ENCODE measurements at places on chromosomes 6 and 20.

- no peak for DNase-seq
Observed at GRCh38 chr6:13762611-13763441, 51.2 kb upstream of the RANBP9 start.

- no peak for DNase-seq
Observed at GRCh38 chr6:139019722-139020121, 8.8 kb upstream of the ABRACL start.

DNA sequence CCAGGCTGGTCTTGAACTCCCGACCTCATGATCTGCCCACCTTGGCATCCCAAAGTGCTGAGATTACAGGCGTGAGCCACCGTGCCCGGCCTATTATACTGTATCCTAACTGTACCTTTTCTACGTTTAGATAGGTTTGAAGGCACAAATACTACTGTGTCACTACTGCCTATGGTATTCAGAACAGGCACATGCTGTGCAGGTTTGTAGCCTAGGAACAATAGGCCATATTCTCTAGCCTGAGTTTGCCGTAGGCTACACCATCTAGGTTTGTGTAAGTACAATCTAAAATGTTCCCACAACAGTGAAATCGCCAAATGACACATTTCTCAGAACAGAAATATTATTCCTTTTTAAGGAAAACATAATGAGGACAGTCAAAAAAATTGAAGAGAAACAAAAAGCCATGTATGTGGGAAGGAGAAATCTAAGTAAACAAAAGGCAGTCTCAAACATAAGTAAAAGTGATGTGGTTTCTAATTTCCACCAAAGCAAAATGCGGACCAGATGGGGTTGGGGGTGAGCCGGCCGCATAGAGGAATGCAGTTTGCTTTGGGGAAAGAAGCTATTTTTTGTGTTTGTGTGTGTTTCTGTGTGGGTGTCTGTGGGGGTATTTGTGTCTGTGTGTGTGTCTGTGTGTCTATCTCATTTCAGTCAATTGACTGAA lies 192.6 kb upstream of the SALL4 start:
- no peak for DNase-seq

GRCh38 chr6:12369781-12370262 lies 79.7 kb downstream of the EDN1 start:
- no peak for DNase-seq

- DNase-seq = no peak
Observed at GRCh38 chr20:11214256-11214840, 540.5 kb upstream of the JAG1 start.

DNA sequence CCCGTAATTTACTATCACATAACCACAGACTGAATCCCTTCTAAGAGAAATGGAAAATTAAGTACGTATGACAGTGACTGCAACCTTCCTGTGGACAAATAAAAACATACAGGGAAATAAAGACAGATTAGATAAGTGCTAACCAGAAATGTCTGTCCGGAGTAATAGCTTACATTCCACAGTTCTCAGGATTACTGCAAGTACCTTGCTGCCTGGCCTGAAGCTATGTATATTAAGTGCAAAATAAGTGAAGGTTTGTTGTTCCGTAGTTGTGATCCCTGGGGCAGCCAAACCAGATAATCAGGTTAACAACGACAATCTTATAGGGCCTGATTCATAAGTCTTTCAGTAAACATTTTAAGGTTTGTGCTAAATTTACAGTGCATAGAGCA lies 2.8 kb downstream of the NEDD9 start:
- no peak for DNase-seq

DNA sequence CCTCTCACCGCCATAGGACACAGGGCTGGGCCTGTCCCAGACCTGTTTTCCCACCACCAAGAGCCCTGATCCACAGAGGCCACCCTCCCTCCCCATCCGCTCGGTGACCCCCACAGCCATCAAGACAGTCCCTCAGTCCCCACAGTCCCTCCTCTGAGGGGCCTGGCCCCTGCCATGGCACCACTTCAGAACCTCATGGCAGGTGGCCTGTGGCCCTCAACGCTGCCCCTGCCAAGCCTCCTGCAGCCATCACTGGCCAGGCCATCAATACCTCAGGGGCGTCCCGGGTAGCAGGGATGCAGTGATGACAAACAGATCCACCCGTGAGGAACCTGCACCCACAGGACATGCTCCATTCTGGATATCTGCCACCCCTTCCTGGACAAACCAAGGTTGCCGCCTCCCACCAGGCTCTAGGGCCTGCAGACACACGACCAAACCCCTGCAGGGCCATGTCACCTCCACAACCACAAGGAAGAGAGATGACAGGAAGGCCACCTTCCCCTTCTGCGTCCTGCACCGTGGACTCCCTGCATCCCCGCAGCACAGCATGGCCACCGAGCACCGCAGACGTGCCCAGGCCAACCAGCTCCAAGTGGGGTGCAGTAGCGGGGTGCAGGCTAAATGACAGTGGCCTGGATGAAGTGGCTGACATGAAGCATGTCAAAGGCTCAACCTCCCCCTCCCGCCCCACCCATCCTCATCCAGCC lies 14.0 kb downstream of the TAF4 start:
- DNase-seq = no peak

GRCh38 chr20:54438166-54438565 lies 37.2 kb upstream of the DOK5 start:
- no peak for DNase-seq

- DNase-seq = no peak
Observed at GRCh38 chr20:61253640-61254511, 1.8 kb downstream of the CDH4 start.

DNA sequence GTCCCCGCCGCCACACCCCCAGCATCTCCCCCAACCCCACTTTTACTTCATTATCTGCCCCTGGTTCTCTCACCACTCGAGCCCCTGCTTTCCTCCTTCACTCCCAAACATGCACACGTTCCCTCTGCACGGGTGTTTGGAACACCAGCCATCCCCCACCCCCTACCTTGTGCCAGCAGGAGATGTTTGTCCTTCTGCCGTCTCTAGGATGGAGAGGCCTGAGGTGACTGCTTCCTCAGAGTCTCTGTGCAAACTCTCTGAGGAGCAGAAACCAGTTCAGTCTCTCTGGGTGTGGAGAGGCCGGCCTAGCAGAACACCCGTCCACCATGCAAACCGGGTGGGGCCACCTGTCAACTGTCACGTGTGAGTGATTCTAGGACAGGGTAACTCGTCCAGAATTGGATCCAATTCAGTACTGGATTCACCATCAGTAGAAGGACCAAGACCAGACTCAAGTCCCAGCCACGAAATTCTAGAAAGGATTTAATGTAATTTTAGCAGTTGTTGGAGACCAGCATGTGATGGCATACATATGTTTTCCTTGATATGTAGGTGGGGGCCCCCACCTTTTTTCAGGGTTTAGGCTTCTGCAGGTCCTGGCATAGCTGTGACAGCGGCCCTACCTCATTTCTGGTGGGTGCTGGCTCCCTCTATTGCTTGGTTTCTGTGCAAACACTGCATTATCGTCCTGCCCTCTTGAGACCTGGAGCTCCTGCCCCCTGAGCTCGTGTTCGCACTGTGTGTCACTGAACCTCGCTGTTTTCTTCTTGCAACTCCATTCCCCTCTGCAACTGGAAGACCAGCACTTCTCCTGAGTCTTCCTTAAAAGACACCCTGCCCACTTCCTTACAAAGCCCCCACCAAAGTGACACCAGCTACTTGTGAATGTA lies at the start of gene RAET1E:
RAET1E (minus strand) TSS at position 259 of the 890 bp plus-strand sequence. CDS start 7,212 bp downstream, outside the sequence.
- DNase-seq = no peak

DNA sequence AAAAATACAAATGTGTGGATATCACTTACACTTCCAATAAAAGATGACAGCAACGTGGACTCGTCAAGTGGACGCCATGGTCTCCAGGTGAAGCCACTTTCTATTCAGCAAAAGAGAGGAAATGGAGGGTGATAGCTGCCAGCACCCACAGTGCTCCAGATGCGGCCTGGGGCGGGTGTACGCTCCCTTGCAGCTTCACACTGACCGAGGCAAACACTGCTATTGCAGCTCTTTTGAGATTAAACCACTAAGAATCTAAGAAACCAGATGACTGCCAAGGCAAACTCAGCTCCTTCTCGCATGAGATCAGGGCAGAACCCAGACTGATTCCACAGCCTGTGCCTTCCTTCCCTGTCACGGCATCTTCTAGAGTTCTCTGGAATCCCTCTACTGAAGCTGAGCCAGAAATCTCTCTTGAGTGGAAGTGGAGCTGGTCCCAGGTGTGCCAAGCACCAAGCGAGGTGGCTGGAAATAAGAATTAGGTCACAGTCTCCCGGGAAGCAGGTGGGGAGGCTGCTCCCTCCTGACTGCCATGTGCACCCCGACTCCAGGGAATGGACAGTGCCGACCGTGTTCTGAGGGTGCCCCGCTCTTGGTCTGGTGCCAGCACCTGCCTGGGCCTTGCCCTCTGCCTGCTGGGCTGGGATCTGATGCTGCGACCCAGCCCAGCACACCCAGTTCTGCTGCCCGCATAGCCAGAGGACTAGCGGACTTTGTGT lies 90.1 kb upstream of the AFDN start:
- no peak for DNase-seq

DNA sequence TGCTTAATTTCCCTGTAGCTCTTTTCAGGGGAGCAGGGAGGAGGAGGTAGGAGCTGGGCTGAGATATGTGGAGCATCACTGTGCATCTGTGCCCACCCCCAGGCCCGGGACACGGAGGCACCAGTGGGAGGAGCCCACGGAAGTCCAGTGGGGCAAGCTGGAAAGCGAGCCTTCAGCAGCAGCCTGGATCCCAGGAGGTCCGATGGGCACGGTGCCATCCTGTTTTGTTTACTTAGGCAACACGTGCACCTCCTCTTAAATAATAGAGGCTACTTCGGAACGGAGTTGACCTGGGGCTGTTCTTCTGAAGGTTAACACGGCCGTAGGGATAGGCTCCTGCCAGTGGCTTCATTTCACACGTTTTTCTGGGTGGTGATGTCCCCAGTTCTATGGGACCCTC lies 51.6 kb downstream of the CDH4 start:
- no peak for DNase-seq

GRCh38 chr6:139825935-139826374 lies 451.5 kb upstream of the CITED2 start:
- no peak for DNase-seq

DNA sequence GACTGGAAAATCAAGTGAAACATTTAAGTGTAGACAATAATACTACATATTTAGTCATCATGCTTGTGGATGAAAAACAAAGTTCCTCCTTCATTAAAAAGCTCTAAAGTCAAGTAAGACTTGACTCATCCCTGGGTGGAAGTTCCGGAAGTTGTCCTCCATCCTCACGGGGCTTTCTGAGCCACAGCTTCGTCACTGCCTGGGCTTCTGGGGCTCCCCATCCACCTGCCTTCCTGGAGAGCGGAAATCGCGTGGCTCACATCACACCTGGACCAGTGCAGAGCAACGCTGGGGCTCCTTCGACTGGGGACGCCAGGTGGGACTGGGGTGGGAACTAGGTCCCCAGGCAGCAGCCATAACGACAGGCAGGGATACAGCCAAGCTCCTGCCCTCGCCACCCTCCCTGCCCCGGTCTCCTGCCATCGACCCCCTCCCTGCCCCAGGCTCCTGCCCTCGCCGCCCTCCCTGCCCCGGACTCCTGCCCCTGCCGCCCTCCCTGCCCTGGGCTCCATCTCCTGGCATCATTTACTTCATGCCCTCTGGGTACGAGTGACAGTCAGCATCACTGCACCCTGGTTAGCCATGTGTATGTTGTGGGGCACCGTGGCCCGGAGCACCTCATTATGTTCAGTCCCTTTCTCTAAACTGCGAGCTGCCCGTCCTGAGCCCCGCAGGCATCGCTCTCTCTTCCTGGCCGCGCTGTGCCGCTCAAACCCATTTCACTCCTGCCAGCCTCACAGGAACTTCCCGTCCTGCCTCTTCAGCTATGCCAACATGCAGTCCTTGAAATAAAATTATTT lies 12.9 kb downstream of the THBS2 start:
- no peak for DNase-seq
